Caudate nucleus (tissue), 63 donors: ENCODE measurements at places on chromosomes 2 and 18.

DNA sequence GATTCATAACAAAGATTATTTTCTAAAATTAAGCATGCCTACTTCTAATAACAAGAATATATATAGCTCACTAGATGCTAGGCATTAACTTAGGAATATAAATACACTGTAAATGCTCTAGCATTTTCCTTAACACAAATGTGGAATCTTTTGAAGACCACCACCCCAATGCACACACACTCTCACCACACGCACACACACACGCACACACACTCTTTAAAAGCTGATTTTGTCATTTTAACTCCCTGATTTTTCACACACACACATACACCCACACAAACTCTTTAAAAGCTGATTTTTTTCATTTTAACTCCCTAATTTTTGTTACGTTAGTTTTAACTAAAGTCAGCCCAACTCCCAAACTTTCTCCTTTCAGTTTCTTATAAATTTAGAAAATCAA, 3.0 kb downstream of the COL5A2 start:
- DNase-seq = no peak

DNA sequence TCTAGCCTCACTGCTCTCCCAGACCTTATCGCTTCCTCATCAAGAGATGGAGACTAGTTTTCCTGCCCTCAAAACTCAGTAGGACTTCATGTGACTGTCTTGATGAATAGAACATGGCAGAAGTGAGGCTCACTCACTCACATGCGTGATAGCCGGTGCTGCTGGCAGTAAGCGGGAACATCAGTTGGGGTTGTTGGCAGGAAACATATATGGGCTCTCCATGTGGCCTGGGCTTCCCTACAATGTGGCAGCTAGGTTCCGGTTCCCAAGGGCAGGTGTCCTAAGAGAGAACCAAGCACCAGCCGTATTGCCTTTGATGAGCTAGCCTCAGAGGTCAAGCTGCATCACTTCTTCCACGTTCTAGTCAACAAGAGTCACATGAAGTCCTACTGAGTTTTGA, 15.2 kb upstream of the FAHD2A start:
- DNase-seq = no peak

DNA sequence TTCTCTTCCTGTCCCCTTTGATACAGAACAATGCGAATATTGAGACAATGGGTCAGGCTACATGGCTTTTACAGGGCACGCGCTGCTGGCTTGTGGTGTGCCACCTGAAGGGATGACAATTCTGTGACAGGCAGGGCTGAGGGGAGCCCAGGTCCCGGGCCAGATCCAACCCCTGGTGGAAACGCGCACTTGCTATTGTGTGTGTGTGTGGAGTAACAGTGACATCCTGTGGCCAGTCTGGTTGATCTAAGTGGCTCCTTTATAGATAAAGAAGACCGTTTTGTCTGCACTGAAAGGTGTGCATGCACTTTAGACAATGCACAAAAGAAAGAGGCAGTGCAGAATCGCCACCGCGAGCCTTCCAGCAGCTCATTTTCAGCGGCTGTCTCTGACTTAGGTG, 273.6 kb downstream of the HRH4 start:
- no peak for DNase-seq

DNA sequence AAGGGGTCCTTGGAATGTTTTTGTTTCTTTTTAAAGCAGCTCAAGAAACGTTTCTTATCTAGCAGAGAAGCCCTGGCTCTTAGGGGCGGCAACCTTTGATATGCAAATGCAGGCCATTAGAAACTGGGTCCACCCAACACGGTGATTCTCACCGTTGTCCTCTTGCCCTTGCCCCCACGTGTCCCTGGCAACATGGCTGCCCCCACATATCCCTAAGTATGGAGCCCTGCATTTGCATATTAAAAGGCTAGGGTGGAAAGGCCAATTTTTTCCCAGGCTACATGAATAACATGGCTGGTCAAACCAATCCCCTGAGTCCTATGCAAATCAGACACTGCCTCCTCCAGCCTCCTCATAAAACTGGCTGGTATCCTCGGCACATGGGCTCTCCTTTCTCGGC, 230.1 kb upstream of the SPOPL start:
- DNase-seq = no peak

- DNase-seq = no peak
Measured at GRCh38 chr18:33606621-33607020, 28.6 kb downstream of the ASXL3 start.

GRCh38 chr18:41410006-41410405, 545.0 kb upstream of the PIK3C3 start:
- DNase-seq = no peak

DNA sequence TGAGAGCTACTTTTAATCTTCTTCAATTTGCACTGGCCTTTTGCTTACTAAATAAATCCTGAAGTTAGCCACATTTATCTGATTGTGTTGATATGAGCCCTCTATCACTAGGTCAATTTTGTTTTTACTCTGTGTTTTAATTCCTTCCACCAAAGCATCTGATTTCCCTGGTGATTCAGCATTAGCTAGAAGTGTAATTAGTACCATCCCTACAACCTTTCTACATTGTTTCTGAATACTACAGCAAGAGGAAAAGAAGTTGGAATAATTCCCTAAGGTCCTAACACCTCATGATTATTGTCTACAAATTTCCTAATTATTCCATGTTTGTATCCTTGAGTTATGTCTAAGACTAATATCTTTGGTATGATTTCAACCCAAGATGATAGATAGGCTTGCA, 1093.6 kb downstream of the SUCLG1 start:
- DNase-seq = no peak
